ENCODE measurements at places on chromosomes 2 and 18.

DNA sequence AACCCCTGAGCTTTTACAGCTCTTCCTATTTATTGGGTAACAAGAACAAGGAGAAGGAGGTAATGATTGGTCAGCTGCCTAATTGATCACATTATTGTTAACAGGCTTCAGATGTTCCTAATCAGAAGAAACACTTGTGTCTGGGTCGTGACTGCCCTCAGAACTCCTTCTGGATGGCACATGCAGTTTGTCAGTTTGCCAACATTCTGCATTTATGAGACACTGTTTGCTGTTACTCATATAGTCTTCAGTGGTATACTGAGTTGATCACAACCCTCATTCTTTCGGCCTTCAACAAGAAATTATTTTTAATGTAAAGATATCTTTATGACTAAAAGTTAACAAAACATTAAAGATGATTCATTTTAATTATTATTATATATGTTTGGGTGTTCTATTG is 95.7 kb upstream of the DOCK10 start:
- no peak for DNase-seq

GRCh38 chr2:2464643-2465042 is 133.6 kb upstream of the MYT1L start:
- DNase-seq, result no peak

- no peak for DNase-seq
Measured at GRCh38 chr2:237574467-237574866, 8.1 kb downstream of the PRLH start.

DNA sequence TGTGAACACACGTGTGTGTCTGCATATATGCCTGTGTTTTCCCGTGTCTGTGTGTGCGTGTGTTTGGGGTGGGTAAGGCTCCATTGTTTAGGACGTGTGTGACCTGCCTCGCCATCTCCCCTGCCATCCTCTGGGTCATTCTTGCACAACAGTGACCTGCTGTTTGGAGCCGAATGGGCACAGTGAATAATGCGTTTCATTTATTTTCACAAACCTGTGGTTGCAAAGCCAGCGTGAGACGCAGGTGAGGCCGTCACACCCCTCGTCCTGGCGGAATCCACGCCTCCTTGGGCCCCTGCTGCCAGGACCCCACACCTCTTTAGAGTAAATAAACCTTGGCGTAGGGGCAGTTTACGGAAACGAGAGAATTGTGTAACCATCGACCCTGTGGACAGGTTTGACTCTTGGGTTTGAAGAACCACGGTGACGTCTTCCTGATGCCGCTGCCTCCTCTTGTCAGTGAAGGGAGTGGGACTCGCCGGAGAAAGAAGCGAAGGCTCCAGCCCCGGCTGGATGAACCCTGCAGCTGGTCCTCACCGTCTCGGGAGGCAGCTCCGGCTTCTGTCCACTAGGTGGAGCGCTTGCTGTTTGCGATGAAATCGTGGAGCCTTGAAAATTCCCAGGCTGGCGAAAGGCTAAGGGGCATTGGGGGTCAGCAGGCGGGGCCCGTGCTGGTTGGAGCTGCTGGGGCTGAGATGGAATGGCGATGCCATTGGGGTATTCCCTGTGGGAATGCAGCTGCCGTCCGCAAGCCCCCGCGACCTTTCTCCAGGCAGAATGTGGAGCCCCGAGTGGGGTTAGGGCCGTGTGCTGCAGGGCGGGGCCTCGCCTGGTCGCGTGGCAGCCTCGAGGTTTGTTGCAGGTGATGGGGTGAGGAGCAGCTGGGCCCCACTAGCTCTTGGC is 81.1 kb downstream of the RTP5 start:
- peak; percentile 35 for DNase-seq

DNA sequence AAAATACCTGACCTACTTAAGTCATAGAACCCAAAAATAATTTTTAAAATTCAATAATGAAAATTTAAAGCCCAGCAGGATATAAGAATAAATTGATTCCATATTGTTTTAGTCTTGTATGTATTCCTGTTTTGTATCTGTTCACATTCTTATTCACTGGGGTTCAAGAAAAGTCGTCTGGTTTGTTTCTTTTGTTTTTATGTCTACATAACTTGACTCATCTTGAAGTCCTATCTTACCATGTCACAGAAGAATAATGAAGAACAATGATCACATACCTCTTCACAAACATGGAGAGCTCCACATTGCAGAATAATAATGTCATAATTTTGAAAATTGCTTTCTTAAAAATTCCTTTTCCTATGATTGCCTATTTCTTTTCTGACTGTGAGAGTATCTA is 43.4 kb upstream of the LRP1B start:
- DNase-seq, result no peak

GRCh38 chr2:209556354-209556961 is 132.6 kb downstream of the MAP2 start:
- no peak for DNase-seq

GRCh38 chr2:219442256-219443015 is 7.8 kb downstream of the SPEG start:
- DNase-seq, result no peak

- no peak for DNase-seq
Measured at GRCh38 chr2:186610785-186611184, 20.9 kb downstream of the ITGAV start.

GRCh38 chr2:118044103-118044716 is 30.3 kb upstream of the CCDC93 start:
- no peak for DNase-seq

- DNase-seq, result no peak
Measured at GRCh38 chr2:144705328-144706245, 185.7 kb upstream of the ZEB2 start.

DNA sequence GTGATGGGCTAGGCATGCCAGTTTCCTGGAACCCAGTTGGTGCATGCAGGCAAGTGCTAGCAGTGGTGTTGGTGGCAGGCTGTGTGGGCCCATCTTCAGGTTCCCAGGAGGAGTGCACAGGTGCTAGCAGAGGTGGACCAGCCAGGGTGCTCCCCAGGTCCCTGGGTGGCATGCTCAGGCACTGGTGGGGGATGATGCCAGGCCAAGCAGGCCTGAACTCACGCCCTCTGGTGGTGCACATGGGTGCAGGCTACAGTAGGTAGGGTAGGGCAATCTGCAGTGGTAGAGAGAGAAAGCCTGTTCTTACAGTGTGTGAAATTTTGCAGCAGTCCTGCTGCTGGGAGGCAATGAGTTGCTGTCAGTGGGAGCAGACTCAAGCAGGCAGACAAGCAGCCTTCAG is 1651.8 kb downstream of the DPP10 start:
- no peak for DNase-seq

GRCh38 chr2:25825238-25825637 is 53.0 kb downstream of the ASXL2 start:
- DNase-seq, result peak; percentile 51

DNA sequence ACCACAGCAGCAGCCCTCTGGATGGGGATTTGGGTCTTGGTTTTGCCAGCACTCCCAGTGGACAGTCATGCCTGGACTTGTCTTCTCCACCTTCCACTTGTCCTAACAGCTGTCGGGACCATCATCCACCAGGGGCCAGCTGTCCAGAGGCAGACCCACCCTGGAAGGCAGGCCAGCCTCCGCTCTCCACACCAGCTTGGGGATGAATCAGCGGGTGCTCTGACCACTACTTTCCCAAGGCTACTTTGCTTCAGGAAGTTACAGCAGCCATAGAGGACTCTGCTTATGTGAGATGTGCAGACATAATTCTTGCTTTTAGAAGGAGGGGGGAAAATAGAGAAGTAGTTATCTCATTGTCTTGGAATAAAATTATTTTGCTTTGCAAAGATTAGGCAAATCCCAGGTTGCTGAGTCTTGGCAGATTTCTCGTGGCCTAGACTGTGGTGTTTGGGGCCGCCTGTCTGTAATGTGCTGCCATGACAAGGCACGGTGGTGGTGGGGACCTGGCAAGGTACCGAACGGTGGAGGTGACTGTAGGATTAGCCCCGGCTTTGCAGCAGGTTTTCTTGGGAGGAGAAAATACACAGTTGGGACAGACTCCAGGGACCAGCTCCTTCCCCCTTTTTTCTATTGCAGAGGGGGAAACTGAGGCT is 148.7 kb downstream of the AGAP1 start:
- DNase-seq, result no peak

DNA sequence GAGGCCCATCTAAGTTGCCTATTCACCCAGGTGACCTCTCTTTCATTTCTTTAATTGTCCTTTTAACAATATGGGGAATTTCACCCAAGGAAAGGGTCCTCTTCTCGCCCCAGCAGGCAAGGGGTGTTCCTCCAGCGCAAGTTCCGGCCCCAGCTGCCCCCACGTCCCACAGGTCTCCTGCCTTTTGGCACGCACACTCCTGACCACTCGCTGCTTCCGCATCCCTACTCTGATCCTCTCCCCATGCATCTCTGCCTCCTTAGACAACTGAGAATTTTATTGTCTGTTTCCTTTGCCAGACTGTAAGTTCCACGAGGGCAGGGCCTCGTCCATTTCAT is 684 bp upstream of the ARPC2 start:
- DNase-seq, result no peak

DNA sequence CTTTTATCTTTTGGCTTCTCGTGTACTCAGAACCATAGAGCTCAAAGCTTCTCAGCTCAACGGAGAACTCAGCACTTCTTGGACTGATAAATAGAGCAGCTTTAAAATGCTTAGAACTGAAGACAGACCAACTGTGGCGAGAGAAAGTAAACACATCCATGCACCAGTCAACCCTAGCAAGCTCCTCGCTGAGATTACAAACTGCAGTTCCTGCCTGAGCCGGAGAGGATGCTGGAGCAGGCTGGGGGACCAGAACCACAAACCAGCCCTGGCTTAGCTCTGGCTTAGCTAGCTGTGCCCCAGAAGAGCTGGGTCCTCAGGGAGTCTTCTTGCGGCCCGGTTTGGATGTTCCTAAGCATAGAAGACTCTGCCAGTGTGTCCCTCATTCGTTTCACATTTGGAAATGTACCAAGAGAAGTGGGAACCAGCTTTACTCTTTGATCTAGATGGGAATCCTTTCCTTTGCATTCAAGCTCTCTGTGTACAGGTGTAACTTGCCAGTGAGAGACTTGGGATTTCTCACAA is 5.6 kb downstream of the PAX8 start:
- peak; percentile 15 for DNase-seq

DNA sequence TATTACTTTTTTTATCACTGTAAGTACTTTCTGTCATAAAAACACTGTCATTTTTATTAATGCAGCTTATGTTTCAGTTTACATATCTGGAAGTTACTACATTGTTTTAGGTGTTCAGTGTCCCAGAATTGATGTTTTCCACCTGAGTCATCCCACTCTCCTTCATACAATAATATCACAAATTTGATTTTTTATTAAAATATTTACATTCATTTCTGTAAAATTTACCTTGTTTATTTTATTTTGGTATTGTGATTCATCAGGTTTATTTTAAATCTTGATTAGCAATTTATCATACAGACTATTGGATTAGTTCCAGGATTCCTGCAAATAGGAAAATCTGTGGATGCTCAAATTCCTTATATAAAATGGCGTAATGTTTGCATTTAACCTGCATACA is 1662.9 kb downstream of the SUCLG1 start:
- no peak for DNase-seq

DNA sequence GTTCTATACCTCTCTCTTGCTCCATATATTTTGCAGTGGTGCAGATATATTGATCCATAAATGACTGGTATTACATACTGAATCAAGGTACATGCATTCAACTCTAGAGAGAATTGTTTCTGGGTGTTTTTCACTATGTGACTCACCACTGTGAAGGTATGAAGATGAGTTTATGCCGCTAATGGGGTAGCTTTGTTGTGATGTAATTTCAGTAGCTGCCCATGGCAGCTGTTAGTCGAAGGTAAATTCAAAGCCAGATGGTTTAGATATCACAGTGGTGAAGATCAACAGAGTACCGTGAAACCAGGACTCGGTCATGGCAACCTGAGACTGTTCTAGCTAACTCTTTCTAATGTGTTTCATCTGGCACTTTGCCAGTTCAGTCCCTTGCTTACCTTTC is 50.4 kb downstream of the PKP4 start:
- DNase-seq, result no peak

DNA sequence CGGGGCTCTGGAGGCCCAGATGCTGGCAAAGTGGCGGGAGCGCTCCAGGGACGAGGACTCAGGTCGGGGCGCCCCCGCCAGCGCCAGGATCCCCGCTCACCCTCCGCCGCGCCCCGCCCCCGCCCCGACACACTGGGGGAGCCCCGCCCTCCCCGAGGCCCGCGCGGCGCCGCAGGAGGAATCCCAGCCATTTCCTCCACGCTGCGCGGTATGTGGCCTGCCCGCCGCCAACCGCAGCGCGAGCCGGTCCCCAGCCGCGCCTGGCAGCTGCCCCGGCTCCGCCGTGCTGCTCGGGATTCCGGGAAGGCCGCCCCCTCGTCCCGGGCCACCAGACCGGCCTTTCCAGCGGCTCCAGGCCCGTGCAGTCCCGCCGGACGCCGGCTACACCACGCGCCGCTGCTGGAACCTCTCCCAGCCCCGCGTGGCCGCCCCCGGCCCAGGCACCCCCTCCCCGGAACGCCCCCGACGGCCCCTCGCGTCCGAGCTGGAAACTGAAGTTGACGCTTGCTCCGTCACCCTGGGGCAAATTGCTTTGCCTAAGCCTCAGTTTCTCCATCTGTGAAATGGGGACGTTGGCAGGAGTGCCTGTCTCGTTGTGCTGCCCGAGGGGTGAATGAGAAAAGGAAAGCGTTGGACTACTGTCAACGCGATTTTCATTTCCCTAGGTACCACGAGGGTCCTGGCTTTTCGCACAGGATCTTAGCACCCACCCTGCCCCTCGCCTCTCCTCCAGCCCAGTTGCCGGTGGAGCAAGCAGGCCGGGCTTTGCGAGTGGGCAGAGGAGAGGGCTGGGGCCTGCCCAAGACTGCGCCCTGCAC is 53.6 kb downstream of the PKDCC start:
- peak; percentile 72 for DNase-seq

DNA sequence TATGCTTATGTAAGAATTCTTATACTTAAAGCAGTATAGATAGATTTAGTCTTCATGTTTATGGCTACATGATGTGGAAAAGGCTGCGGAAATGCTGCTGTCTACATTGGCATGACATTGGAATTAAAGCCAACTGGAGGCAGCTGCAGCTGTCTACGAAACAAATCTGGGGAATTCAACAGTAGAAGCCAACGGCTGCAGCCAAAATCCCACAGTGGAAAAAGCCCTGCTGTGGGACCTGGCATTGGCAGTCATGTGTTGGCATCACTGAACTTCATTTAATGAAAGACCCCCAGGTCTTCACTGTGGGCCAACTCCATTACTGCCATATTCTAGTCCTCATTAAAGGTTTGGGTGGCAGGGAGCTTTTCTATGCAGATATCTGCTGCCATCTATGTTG is 223.6 kb downstream of the SLC8A1 start:
- no peak for DNase-seq
